Bronchial smooth muscle cell (primary cell): ENCODE measurements at places on chromosomes 12 and 14. TPM values are rescaled to one million over a fixed set of nuclear protein-coding genes. Genes with fewer than 3 reads are reported as not detected.

Gene TAS2R20
- 1.6 and 2.5 TPM in 2 replicates for total RNA-seq

Gene DAZAP2
- 43.8 and 44.4 TPM in 2 replicates for total RNA-seq

Gene KRT72
- not detected in 2 replicates for total RNA-seq

Gene THTPA
- 14.8 and 25.4 TPM in 2 replicates for total RNA-seq

Gene FAM90A1
- not detected in 2 replicates for total RNA-seq

Gene NAB2
- 53.4 and 90.2 TPM in 2 replicates for total RNA-seq

Gene OR6C2
- total RNA-seq: not detected in 2 replicates

Gene RHEBL1
- under 0.01 TPM in 1 of 2 replicates, not detected in the other for total RNA-seq

Gene IFI27
- total RNA-seq: 11.0 and 13.4 TPM in 2 replicates

Gene LPAR5
- total RNA-seq: not detected in 2 replicates
